Adipocyte (in vitro differentiated cells): ENCODE measurements at places on chromosomes 3 and 15.

DNA sequence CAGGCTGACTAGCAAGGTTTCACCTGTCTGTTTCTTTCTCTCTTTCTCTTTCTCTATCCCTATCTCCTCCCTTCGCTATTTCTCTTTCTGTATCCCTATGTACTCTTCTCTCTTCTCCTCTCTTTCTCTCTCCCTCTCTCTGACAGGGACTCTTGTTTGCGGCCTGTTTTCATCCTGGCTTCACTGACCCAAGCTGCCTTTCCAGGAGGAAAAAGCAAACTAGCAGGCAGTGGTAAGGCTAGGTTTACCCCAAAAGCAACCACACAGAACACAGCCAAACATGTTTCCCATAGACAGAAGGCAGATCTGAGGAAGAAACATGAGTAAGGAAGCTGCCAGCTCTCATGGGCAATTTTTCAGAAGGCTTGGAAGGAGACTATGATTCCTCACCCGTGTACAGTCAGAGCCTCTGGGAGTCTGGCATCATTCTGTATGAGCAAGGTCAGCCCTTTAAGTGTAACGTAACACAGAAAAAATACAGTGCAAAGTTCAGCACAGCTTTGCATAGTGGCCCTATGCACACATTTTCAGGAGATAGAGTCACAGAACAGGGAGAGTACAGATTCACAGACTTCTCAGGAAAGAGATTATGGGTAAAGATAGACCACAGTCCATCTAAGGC, 61.0 kb downstream of the OCA2 start:
- no peak for DNase-seq

GRCh38 chr3:147943265-147943945, 534.2 kb downstream of the ZIC1 start:
- peak; percentile 90 for DNase-seq

- no peak for DNase-seq
Measured at GRCh38 chr15:37934340-37934739, at the start of gene TMCO5A. TSS of gene TMCO5A (plus strand) at chr15:37934640. CDS start at chr15:37936324, 1,684 bp downstream.

GRCh38 chr3:57064572-57064971, 4.1 kb downstream of the SPATA12 start:
- DNase-seq, result no peak

DNA sequence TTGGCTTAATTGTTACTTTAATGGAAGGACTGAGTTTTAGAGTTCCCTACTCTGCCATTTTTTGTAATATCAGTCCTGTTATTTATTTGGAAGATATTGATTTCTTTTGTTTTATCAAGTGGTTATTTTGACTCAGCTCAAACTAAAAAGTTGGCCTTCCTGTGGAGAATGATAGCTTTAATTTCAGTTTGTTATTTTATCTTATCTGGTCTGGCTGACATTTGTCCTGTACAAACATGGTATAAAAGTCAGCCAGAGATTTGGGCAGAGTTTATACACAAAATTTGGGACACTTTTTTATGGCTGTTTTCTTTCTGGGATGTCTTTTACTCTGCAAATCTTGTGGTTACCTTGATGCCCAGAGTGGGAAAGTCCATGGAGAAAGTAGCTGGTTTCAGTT, 41.4 kb upstream of the DNAJC19 start:
- no peak for DNase-seq

DNA sequence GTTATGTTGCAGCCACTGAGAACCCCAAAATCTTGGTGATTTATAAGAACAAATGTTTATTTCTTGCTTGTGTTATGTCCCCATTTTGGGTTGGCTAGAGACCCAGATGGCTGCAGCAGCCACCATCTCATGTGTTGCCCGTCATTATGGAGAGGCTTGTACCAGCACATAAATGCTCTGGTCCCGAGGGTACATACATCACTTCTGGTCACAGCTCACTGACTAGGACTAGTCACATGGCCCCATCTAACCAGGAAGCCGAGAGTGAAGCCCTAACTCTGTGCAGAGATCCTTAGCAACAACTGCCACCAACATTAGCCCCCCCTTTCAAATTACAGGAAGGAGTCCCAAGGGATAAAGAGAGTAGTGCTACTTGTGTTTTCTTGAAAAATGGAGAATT, 25.5 kb upstream of the HACD2 start:
- DNase-seq, result no peak

GRCh38 chr15:82739086-82739485, 29.4 kb upstream of the AP3B2 start:
- no peak for DNase-seq

DNA sequence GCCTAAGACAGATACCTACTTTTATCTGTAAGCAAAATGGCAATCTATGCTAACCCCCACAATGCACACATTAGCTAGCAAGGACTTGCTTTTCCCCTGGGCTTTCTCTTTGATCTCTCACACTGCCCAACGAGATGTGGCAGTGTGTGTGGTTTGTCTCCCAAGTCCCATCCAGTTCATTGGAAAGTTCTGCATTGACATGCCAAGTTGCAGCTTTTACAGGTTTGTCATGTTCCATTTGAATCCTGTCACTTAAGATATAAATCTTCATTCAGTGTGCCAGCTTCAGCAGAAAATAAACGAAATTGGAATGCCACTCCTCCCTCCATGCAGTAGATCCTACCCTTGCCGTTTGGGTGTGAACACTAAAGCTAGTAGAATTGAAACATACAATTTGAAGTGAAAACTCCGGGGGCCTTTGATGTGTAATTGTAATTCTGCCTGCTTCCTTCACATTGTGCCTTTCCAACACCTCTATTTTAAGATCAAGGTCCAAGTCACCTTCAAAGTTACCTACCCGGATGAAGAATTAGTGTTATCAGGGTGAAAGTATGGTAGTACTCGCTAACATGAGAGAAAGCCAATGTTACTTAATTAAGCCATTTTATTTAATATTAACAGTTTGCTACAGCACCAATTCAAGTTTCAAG, 130.9 kb upstream of the BHLHE40 start:
- no peak for DNase-seq

DNA sequence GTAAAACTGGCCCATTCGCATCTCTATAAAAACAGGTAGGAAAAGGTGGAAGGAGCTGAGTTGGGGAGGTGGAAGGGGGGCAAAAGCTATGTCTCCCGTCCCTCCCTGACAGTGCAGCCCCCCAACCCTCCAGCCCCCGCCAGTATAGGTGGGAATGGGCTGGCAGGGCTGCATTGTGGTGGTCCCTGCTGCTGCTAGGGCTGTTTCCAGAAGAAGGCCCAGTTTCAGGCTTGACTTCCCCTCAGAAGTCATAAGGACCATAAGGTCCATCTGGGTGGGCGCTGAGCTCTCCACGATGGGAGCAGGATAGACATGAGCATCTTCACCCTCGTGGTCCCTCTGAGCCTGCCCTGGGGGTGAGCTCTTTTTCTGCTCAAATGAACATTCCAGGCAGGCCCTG, 44.2 kb downstream of the APBA2 start:
- DNase-seq, result no peak

- no peak for DNase-seq
Measured at GRCh38 chr3:37397396-37397795, 223.0 kb upstream of the LRRFIP2 start.

DNA sequence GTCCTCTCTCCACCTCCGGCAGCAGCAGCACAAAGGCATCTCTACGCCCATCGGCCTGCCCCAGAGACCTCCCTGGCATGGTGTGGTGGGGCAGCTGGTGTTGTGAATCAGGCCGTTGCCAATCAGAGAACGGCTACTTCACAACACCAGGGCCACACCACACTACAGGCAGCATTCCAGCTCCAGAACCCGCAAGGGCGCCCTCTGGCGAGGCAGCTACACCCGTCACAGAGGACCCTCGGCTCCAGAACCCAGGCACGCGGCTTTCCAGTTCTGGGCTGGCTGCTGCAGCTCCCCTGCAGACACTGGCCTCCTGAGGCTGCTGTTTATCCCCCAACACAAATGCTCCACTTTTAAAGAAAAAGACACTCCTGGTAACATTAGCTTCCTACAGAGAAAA, 127.5 kb upstream of the TOPAZ1 start:
- DNase-seq, result no peak
